ENCODE measurements at places on chromosomes 1 and 21.
A peak's percentile ranks its signal among the peaks of the same experiment; 100 is the strongest.

DNA sequence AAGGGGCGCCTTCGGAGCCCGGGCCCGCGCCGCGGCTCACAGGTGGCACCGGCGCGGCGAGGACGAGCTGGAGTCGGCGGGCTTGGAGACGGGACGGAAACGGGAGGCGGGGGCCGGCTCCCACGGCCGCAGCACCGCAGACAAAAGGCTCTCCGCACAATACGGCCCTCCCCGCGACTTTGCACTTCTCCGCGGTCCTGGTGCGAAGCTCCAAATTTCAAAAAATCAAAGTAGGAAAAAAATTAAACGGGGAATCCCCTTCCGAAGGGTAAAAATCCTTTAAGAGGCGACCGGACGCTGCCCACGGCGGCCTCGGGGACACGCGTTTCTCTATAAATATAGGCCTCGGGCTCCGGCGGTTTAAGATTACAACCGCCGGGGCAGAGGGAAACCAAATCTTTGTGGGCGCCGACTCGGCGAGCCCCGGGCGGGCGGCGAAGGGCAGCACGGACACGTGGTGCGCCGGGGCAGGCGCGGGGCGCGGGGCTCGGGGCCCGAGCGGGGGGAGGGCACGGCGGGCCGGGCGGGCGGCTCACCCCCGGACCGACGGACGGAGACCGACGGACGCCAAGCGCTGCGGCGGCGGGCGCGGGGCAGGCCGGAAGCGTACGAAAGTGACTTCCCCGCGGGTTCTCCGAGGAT is 453 bp downstream of the PABPC4 start:
- DNase-seq, result peak; percentile 9

- peak; percentile 8 for DNase-seq
Observed at GRCh38 chr1:85463731-85464496, 1.0 kb downstream of the DDAH1 start.

- DNase-seq, result no peak
Observed at GRCh38 chr1:113168946-113169345, 95.9 kb downstream of the LRIG2 start.

- DNase-seq, result no peak
Observed at GRCh38 chr1:200525090-200525987, 95.2 kb downstream of the KIF14 start.

- DNase-seq, result no peak
Observed at GRCh38 chr1:48603222-48603621, 131.2 kb upstream of the SPATA6 start.

DNA sequence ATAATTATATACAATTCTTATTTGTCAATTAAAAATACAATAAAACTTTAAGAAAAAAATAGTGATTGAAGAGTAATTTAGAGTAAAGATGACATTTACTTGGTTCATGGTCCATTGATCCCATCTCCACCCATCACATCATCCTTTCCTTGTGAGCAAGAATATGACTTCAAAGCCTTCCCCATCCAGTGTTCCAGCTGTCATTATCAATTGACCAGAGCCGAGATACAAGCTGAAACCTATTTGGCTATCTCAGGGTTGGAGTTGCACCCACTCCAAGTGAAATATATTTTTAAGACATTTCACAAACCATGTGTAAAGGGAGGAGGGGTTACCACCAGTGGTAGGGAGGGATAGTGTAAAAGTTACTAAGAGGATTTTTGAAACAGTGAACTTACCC is 428.9 kb upstream of the C1orf87 start:
- no peak for DNase-seq

- peak; percentile 42 for DNase-seq
Observed at GRCh38 chr1:38003261-38004250, 1.8 kb downstream of the FHL3 start.

GRCh38 chr1:44817771-44818495 is 9.6 kb downstream of the BTBD19 start:
- DNase-seq, result no peak

GRCh38 chr1:242128951-242129502 is 130.1 kb upstream of the MAP1LC3C start:
- DNase-seq, result no peak

- no peak for DNase-seq
Observed at GRCh38 chr1:116075990-116076389, 35.2 kb upstream of the MAB21L3 start.

GRCh38 chr1:42214447-42214871 is 49.9 kb upstream of the GUCA2A start:
- DNase-seq, result no peak

GRCh38 chr1:2177541-2177940 is 17.0 kb downstream of the FAAP20 start:
- DNase-seq, result no peak

- DNase-seq, result no peak
Observed at GRCh38 chr1:27150641-27151040, 4.3 kb downstream of the SLC9A1 start.

DNA sequence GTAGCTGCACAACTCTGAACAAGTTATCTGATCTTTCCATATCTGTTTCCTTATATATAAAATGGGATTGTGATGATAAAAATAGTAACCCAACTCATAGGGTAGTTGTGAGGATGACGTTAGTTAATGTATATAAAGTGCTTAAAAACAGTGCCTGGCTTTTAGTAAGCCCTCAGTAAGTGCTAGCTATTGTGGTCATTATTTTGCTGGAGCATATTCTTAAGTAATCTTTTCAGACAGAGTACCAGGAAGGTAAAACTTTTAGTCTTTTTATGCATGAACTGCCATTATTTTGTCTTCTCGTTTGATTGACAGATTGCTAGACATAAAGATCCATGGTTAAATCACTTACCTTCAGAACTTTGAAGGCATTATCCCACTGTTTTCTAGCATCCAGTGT is 62.5 kb upstream of the SIM2 start:
- DNase-seq, result no peak
